Common myeloid progenitor, CD34-positive (primary cell): ENCODE measurements at places on chromosomes 11 and 22.

- no peak for DNase-seq
Observed at GRCh38 chr11:133576351-133576750, 44.0 kb upstream of the OPCML start.

- DNase-seq = no peak
Observed at GRCh38 chr22:37109242-37109917, at the start of gene TMPRSS6. TMPRSS6 (minus strand) TSS chr22:37109713; CDS start chr22:37103417, 6,296 bp downstream.

DNA sequence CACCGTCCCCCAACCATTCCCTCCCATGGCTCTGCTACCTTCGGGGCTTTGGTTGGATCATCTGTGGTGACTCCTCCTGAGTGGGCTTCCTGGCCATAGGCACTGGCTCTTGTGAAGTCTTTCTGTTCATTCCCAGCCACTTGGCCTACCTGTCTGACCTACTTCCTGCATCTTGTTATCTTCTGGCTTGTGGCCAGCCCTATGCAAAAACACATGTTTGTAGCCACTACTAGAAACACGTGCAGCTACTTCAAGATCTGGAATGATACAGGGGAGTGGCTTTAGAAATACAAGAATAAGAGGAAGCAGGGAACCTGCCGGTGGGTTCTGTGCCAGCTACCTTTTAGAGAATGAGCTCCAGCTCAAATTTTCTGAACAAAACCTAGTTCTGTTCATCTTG is 20.9 kb downstream of the RCOR2 start:
- DNase-seq = no peak

GRCh38 chr11:126633330-126633729 is 277.8 kb downstream of the ST3GAL4 start:
- DNase-seq = no peak

- no peak for DNase-seq
Observed at GRCh38 chr22:20031732-20032406, 11.0 kb downstream of the TANGO2 start.

GRCh38 chr11:32960553-32961164 is 55.0 kb upstream of the DEPDC7 start:
- DNase-seq = peak; percentile 76

GRCh38 chr11:118252688-118253087 is 523 bp upstream of the MPZL3 start:
- DNase-seq = no peak

GRCh38 chr11:77113382-77114088 is 10.9 kb downstream of the OMP start:
- peak; percentile 46 for DNase-seq

- peak; percentile 67 for DNase-seq
Observed at GRCh38 chr11:120801801-120802689, 221.9 kb upstream of the TBCEL start.
